ENCODE measurements at places on chromosomes 12 and 14. TPM values are rescaled to one million over a fixed set of nuclear protein-coding genes. Genes with fewer than 3 reads are reported as not detected.

Gene CYP27B1
- total RNA-seq, result 0.79 TPM

DNA sequence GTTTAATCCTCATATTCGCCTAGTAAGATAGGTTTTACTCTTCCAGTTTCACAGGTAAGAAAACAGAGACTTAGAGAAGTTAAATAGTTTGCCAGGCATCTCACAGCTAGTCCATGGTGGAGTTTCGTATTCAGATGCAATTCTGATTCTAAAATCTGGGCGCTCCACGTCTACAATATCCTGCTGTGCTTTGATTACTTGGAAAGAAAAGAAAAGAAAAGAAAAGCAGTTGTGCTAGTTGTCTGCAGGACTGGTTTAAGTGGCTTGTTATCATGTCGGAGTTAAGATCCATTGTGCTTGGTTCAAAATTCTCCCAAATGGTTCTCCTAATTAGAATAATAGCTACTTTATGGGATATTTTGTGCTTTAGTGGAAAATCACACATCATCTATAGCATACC is 18.6 kb downstream of the AKAP3 start:
- H3K27me3 ChIP-seq, result no peaks in the 10 kb centered on the region
- no peaks in the 10 kb centered on the region for H3K4me1 ChIP-seq
- no peak for DNase-seq
- no peaks in the 10 kb centered on the region for H3K36me3 ChIP-seq
- H3K27ac ChIP-seq, result no peak overlapping the region

Gene RHOJ
- not detected for total RNA-seq

DNA sequence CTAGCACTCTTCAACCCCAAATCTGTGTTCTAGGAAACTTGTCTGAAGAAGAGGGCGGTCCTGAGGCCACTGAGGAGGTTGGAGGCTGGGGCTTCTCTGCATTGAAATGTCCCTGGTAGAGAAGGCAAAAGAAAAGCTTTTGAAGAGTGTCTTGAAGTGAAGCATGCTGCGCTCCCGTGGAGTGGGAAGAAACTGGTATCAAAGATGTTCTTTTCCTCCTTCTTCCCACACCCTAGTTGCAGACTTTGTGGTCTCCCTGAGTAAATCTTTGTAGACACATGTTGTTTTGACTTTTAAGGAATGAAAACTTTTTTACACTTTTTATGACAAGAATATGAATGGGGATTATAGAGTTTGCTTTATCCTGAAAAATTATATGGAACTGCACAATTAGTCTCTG is 59.0 kb upstream of the ANP32D start:
- DNase-seq, result no peak
- H3K4me3 ChIP-seq, result no peak overlapping the region
- H3K27me3 ChIP-seq, result no peaks in the 10 kb centered on the region
- no peak overlapping the region for H3K27ac ChIP-seq

GRCh38 chr12:107718606-107719005 is 33.0 kb downstream of the PWP1 start:
- no peak for DNase-seq
- H3K4me3 ChIP-seq, result no peak overlapping the region
- H3K36me3 ChIP-seq, result peaks cover 19% of the 10 kb centered on the region
- H3K27me3 ChIP-seq, result no peaks in the 10 kb centered on the region

DNA sequence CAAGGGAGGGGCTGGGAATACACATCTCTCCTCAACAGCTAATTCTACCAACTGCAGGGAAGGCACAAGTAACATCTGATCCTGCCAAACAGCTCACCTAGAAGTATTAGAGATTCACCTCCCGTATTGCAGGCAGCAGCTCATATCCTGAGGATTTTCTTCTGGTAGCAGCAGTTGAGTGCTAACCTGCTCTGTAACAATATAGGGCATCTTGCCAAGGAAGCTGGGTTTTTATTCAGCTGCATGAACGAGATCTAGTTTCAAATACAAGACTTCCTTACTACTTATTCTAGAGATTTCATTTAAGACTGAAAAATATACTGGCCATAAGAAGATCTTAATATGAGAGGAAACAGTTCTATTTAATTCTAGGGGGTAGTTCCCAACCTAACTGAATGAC is 261.4 kb upstream of the USP15 start:
- DNase-seq, result no peak
- no peaks in the 10 kb centered on the region for H3K36me3 ChIP-seq
- H3K4me1 ChIP-seq, result no peaks in the 10 kb centered on the region
- no peaks in the 10 kb centered on the region for H3K27me3 ChIP-seq
- H3K27ac ChIP-seq, result no peak overlapping the region
- no peak overlapping the region for H3K4me3 ChIP-seq

Measured in B cell (primary cell).